ENCODE measurements at places on chromosomes 2 and 18.

GRCh38 chr2:58720770-58721697 lies 479.9 kb upstream of the FANCL start:
- DNase-seq = no peak

DNA sequence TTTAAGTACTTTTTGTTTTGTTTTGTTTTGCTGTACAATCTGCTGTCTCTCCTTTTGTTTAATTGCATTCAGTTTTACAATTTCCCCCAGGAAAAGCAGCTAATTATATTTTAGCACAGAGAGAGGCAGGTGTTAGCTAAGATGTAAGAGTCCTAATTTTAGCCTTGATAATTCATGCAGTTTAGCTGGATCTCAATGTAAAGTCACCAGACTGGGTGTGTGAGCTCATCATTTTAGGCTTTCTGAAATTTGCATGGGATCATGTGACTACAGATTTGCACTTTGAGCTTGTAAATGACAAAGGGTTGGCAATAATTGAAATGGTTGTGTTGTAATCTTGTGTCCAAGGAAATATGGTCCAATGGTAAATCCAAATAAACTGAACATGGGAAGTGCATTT lies 68.5 kb downstream of the ETAA1 start:
- no peak for DNase-seq

DNA sequence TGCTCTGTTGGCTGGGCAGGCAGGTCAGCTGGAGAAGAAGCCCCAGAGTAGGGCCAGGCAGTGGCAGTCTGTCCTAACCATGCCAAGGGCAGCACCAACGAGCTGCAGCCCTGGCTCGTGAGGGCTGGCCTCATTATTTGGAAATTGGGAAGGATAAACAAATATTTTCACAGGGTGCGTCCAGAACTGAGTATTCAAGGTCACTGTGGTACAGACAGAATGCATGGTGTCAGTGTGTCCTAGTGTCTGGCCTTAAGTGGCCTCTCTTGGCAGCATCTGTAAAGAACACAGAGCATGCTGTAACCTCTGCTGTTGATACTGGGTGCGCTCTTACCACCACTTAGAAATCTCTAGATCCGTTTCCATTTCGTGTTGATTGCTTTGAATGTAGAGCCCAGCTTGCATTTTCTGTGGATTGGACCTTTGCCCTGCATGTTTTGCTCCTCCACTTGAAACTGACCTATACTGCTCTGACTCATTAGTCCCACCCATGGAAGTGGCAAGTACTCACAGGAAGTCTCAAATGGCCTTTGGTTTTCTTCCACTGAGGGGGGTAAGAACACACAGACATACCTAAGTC lies 88.2 kb downstream of the GREB1L start:
- DNase-seq = no peak

GRCh38 chr2:36493306-36493705 lies 104.7 kb downstream of the FEZ2 start:
- DNase-seq = no peak

- DNase-seq = no peak
Observed at GRCh38 chr2:96679848-96680247, 37.3 kb downstream of the FER1L5 start.

- no peak for DNase-seq
Observed at GRCh38 chr2:73999881-74000597, 15.3 kb downstream of the TET3 start.

DNA sequence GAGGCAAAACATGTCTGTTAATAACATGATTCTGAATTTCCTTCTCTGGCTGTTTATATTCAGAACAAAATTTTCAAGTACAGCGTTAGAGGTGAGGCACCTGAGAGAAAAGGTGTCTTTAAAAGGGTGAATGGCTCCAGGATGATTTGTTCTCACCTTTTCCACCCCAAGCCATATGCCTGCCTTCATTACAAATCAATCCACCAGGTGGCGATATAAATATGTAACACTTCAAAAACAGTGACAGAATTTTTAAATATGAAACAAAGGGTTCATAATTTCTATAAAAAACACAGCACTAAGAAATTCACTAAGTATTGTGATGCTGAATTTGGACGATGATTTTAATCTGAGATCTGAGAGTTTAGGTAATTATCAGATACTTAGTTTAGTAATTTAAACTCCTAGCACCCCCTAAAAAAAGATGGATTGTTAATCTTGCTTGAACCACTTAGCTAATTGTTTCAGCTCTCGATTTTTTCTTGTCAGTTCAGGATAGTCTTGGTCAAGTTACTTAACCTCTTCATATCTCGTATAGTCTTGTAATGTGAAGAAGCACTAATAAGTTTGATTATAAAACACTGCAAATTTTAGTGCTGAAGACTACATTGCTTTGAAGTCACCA lies 528.8 kb downstream of the CPS1 start:
- no peak for DNase-seq

GRCh38 chr2:55493220-55493619 lies 26.3 kb upstream of the CFAP36 start:
- no peak for DNase-seq

DNA sequence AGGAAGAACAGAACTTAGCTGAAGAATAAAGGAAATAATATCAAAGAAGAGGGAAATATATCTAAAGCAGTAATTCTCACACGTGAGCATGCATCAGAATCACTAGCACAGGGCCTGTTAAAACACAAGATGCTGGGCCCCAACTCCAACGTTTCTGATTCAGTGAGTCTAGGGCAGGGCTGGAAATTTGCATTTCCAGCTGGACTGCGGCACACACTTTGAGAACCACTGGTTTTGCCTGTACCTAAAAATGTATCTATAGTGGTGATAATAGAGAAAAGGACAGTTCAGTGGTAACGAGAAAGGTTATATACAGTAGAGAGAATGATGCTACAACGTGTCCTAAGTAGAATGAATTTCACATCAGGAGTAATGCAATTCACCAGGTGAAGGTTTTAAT lies 11.2 kb downstream of the REV1 start:
- no peak for DNase-seq

- DNase-seq = no peak
Observed at GRCh38 chr18:58402247-58402646, 226.6 kb downstream of the ALPK2 start.

GRCh38 chr2:38092196-38092902 lies 16.4 kb upstream of the CYP1B1 start:
- DNase-seq = no peak

DNA sequence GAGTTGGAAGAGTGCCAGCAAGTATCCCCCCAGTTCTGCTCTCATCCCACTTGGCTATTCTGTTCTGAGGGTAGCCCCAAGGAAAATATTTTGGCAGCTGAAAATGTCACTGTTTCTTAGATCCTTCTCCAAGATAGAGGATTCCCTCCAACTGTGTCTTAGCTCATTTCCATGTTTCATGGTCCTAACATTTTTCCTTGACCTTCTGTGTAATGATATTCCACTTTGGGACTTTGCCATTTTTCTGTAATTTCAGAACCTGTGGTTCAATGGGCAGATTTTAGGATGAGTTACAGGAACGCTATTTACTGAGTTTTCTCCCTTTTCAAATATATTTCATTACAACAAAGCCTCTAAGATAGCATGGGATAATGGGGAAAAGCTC lies 34.7 kb downstream of the NHEJ1 start:
- DNase-seq = no peak

- DNase-seq = no peak
Observed at GRCh38 chr2:17959833-17960232, 81.4 kb downstream of the KCNS3 start.

GRCh38 chr2:190210471-190210870 lies 109.2 kb downstream of the HIBCH start:
- DNase-seq = no peak

GRCh38 chr2:181178823-181179412 lies 198.5 kb downstream of the UBE2E3 start:
- DNase-seq = no peak

GRCh38 chr2:74502147-74502719 lies 2.8 kb upstream of the LBX2 start:
- DNase-seq = no peak

- DNase-seq = no peak
Observed at GRCh38 chr2:23209059-23209458, 175.9 kb upstream of the KLHL29 start.

DNA sequence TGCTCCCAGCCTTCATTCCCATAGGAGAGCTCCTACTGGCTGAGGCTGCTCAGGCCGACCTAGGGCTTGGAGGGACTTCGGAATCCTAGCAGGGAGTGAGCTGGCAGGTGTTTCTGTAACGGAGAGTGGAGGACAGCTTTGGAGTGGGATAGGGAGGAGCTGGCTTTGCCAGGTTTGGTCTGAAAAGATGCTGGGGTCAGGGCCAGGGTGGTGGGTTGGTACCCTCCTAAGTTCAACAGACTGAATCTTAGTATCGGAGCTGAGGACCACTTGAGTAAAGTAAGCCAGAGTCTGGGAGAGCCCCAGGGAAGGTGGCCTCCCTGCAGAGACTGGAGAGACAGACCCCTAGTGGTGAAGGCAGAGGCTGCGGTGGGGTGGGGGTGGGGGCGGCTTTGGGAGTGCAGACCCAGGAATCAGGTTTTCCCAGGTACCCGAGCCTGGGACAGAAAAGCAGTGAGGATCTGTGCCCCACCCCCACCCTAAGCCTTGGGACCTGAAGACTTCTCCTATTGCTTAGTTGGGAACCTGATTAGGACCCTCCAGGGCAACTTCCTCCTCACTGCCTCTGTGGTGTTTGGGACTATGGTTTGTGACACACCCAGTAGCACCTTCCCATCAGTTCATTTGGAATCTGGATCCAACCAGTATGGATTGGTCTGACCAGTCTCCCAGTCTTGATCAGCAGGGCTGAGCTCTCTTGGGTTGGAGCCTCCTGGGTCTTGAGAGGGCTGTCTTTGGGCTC lies 3.0 kb downstream of the CNNM4 start:
- DNase-seq = no peak

DNA sequence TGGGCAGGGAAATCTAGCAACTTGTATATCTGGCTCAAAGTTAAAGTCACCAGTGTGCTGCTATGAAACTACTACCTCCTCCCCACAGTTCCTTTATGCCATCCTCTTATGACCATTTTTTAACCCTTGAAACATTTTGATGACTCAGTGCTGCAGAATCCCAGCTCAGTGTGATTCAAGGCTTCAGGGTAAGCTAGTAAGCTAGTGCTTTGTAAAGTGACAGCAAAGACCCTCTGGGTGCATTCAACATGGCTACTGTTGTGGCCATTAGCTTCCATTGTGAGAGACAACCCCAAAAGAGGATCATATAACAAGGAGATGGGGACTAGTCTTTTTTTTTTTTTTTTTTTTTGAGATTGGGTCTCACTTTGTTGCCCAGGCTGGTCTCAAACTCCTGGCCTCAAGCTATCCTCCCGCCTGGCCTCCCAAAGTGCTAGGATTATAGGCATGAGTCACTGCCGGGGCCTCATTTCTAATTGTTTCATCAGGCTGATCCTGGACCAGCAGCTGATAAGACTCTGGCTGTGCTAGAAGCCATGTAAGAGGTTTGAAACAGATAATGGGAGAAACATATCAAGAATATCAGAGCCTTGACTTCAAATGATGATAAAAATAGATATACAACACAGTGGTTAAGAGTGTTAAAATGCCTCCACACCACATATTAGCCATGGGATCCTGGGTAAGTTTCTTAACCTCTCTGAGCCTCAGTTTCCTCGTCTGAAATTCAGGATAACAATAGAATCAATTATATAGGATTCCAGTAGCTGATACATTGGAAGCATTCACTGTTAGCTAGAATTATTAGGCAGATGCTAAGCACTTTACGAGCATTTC lies 65.7 kb upstream of the RTN4 start:
- no peak for DNase-seq

DNA sequence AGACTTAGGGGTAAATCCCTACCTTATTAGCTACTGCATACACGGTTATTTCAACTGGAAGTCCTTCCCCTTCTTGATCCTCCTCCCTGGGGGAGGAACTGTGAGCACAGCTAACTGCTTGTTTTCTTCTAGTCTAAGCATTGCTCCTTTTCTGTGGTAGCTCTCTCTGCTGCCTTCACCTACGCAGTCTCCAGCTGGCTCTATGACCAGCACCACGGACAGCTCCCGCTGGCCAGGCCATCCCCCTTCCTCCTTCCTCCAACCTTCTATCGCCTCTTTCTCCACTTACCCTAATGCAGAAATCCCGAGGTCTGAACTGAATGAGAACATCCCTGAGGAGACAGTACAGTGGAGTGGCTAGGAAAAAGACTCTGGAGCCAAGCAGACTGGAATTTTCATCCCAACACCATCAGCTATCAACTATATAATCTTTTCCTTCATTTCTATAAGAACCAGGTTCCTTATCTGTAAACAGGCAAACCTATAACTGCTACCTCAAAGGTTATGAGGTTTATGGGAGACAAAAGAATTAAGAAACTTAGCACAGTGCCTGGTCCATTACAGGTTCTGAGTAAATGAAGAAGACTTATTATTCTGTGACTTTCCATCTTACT lies 4.7 kb upstream of the CFAP65 start:
- no peak for DNase-seq

DNA sequence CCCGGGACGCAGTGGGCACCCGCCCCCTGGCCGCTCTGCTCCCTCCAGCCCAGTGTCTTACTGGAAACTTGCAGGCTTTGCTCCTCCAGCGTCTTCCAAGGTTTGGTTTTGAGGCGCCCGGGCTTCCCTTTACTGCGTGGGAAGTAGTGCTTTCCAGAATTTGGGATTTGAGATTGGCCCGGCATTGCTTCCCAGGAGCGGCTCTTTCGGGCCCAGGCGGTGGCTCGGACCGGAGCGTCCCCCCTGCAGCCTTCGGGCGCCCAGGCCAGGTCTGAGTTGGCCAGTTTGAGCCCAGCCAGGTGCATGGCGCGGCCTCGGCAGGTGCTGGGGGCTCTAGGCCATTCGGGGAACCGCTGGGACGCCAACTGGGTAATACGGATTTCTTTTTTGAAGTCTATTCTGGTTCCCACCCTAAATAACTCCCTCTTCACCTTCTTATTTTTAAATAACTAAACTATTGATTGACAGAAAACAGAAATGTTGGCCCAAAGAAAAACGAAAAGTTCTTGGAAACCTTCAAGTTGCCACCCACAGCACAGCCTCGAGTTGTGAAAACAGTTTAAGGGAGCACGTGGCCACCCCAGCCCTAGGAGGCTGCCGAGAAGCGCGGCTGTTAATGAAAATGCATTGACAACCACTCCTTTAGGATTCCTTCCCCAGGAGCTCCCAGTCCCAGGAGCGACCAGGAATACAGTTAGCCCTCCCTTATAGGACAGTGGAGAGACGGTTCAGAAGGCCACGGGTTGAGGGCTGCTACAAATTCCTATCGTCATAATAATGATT lies 766 bp downstream of the SNTG2 start:
- DNase-seq = no peak

GRCh38 chr18:57410749-57411148 lies 24.4 kb upstream of the ONECUT2 start:
- DNase-seq = no peak

GRCh38 chr18:59265246-59265973 lies 7.8 kb downstream of the RAX start:
- DNase-seq = no peak

- no peak for DNase-seq
Observed at GRCh38 chr18:55226044-55226443, 266.8 kb upstream of the CCDC68 start.

- DNase-seq = no peak
Observed at GRCh38 chr18:13635046-13635445, 91.3 kb downstream of the FAM210A start.
